IMR-90 (cell line): ENCODE measurements at places on chromosomes 3 and 15. TPM values are rescaled to one million over a fixed set of nuclear protein-coding genes. Genes with fewer than 3 reads are reported as not detected.

FGD5 gene
- not detected in 2 replicates for total RNA-seq

GRCh38 chr3:71129611-71130431, 453.7 kb downstream of the FOXP1 start:
- peak; percentile 60 for DNase-seq

DNA sequence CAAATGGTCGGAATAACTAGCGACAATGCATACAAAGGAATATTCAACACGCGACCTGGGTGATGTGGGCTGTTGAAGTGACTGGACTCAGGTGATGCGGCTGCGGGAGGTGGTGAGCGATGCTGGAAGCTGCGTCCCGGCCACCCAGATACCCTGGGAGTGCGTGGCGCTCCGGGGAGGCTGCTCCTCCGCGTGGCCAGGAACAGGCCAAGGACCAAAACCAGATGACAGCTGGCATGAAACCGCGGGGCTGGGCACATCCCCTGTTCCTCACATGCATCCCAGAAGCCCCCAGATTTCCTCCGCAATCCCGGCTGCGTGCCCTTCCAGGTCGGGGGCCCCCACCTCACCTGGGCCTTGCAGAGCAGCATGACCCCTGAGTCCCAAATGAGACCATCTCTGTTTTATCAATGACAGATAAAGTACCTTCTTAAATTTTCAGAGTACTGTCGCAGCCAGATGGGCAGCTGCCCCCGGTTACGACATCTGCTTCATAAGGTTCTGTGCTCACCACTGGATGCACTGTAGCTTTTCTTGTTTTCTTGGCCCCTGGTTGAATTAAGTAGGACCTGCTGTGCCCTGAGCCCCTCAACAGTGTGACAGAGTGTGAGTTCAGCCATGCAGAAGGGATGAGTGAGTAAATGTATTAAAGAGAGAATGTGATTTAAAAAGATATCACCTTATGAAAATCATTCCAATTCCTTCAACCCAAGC, 278.2 kb downstream of the GABRG3 start:
- no peak for DNase-seq

DNA sequence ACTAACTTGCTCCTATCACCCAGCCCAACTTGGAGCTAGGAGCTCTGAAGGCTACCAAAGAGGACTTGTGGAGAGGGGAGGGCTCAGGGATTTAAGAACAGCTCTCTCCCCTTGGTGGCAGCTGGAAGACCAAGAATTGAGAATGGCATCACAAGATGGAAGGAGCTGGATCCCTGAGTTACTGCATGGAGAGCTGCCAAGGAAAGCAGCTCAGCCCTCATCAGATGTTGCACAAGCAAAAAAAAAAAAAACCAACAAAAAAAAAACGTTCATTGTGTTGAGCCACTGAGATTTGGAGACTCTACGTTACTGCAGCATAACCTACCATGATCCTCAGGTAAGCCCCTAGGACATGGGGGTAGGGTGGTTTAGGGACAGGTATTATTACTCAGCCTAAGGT, 41.0 kb downstream of the ITGB5 start:
- DNase-seq = peak; percentile 78

DNA sequence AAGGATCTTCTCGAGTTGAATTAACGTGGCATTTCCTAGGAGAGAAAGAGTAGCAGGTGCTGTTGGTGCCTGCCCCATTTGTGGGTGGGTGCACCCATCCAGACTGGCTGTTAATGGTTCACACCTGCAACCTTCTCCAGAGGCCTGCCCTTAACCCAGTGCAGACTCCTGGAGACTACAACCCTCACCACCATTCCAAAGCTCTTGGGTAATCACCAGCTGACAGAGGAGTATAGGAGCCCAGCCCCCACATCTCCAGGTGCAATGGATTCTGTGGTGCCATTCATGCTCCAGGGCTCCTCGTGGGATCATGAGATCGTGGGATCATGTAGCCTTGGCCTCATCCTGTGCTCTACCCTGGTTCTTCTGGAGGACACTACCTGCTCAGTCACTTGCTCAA, 60.2 kb downstream of the SEMA5B start:
- DNase-seq = no peak

GRCh38 chr15:81275711-81276392, 48.1 kb downstream of the STARD5 start:
- peak; percentile 17 for DNase-seq

- DNase-seq = peak; percentile 97
Observed at GRCh38 chr3:11603628-11604027, 40.1 kb downstream of the VGLL4 start.

GRCh38 chr3:187447737-187448136, 79.6 kb downstream of the RTP4 start:
- DNase-seq = no peak

GRCh38 chr3:88732186-88732585, 375.2 kb upstream of the EPHA3 start:
- no peak for DNase-seq

RTP3 gene
- total RNA-seq = 0.18 TPM in 1 of 2 replicates, not detected in the other

DNA sequence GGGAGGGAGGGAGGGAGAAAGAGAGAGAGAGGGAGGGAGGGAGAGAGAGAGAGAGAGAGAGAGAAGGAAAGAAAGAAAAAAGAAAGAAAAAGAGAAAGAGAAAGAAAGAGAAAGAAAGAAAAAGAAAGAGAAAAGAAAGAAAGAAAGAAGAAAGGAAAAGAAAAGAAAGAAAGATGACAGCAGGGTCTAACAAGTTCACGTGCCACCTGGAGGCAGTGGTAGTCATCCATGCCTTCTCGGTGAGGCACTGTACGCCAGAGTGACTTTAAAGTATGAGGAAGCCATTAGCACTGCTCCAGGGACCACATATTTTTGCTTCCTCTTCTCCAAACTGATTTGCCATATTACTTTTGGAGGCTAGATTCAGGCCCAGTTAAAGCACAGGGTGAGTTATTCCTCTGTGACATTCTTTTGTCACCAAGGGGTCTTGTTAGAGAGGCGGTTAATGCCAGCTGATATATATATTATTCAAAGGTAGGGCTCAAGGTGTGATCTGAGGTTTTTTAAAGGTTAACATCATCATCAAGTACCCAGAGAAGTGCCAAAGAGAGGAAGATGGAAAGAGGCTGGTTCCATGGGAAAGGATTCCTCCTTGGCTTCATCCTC, at the start of gene HTR3D:
HTR3D (plus strand) TSS at position 556 of the 606 bp plus-strand sequence; CDS start at position 556, 0 bp downstream.
- no peak for DNase-seq

- DNase-seq = peak; percentile 79
Observed at GRCh38 chr3:177781686-177782161, 584.4 kb upstream of the TBL1XR1 start.

DISP2 gene
- under 0.01 and 0.36 TPM in 2 replicates for total RNA-seq

XCR1 gene
- not detected in 2 replicates for total RNA-seq

GRCh38 chr15:90442423-90442822, 54.4 kb downstream of the IQGAP1 start:
- DNase-seq = no peak

LRRC15 gene
- 2.5 and 3.3 TPM in 2 replicates for total RNA-seq

GRCh38 chr3:193190146-193190786, 50.8 kb upstream of the PLAAT1 start:
- no peak for DNase-seq

DNA sequence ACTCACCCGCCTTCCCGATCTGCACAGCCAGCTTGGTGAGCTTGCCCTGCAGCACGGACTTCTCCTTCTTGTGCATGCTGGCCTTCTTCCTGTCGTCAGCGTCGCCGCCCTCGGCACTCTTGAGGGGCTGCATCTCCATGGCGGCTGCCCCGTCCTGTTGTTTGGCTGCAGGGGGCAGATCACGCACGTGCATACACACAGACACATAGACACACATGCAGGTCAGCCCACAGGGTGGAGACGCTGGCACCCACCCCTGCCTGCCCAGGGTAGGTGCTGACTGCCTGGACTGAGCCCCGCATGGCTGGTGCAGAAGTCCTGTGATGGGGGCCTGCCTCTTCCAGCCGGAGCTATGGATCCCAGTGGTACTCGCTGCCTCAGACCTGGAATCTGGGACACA, 57.3 kb upstream of the SEC13 start:
- no peak for DNase-seq

GRCh38 chr3:99505200-99505599, 133.2 kb upstream of the COL8A1 start:
- DNase-seq = no peak

A4GNT gene
- total RNA-seq = not detected in 2 replicates

GRCh38 chr3:114496874-114497273, 203.0 kb downstream of the TIGIT start:
- peak; percentile 37 for DNase-seq

ABI3BP gene
- 3.0 and 4.2 TPM in 2 replicates for total RNA-seq

GRCh38 chr3:72496051-72496670, 352.1 kb downstream of the SHQ1 start:
- no peak for DNase-seq

- peak; percentile 14 for DNase-seq
Observed at GRCh38 chr15:67458331-67459029, 62.5 kb upstream of the C15orf61 start.

DNA sequence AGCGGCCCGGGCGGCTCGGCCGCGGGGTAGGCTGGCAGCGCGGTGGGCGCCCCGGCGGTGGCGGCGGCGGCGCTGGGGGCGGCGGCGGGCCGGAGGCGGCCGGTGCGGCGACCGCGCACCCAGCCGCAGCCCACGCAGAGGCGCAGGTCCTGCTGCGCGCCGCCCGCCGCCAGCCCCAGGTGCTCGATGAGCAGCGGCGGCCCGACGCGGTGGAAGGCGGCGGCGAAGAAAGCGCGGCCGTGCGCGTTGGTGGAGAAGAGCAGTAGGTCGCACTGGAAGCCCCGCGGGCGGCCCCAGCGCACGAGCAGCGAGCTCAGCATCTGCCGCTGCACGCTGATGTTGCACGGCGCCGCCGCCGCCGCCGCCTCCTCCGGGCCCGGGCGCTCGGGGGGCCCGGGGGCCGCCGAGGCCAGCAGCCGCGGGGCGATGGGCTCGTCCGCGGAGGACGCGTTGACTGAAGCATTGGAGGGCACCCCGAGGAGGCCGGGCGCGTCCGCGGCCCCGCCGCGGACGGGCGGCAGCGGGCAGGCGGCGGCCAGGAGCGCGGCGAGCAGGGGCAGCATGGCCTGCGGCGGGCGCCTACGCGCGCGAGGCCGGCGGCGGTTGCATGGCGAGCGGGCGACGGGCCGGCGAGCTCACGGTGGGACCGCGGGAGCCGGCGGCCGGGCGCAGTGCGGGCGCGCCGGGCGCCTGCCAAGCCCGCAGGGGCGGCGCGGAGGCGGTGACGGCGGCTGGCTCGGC, 452 bp downstream of the TMEM158 start:
- no peak for DNase-seq

TRNT1 gene
- 11.8 and 25.0 TPM in 2 replicates for total RNA-seq

- DNase-seq = peak; percentile 11
Observed at GRCh38 chr3:150495149-150495548, 51.1 kb downstream of the SERP1 start.

TMOD3 gene
- 22.0 and 51.1 TPM in 2 replicates for total RNA-seq

DNA sequence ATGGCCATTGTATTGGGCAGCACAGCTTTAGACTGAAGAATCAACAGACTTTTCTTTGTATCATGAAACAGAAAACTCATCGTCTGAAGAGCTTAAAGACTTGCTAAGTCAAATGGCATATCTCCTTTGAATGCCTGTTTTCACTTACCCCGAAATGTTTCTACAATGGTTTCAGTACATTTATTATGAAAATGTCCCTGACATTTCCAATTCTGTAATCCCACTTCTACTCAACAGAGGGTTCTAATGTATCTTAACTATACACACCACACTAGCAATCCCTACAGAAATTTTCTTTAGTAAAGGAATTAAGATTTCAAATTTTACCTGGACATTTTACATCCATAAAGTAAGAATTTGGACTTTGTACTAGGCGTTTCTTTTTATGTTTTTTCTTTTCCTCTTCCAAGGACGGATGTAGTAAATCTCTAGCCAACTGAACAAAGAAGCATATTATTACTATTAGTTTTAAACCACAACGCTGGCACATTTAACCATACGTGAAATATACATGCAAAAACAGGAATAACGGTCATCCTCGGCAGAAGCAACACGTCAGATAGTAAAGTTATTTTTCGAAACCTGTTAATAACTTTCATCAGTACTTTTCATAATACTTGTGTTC, 1.1 kb downstream of the RPS27L start:
- no peak for DNase-seq

TF gene
- total RNA-seq = not detected in 2 replicates

UCN2 gene
- 0.54 and 0.56 TPM in 2 replicates for total RNA-seq

CLDN16 gene
- under 0.01 TPM in 2 replicates for total RNA-seq

ST8SIA2 gene
- not detected in 2 replicates for total RNA-seq

- no peak for DNase-seq
Observed at GRCh38 chr3:157087373-157087772, 72.6 kb downstream of the CCNL1 start.

DNA sequence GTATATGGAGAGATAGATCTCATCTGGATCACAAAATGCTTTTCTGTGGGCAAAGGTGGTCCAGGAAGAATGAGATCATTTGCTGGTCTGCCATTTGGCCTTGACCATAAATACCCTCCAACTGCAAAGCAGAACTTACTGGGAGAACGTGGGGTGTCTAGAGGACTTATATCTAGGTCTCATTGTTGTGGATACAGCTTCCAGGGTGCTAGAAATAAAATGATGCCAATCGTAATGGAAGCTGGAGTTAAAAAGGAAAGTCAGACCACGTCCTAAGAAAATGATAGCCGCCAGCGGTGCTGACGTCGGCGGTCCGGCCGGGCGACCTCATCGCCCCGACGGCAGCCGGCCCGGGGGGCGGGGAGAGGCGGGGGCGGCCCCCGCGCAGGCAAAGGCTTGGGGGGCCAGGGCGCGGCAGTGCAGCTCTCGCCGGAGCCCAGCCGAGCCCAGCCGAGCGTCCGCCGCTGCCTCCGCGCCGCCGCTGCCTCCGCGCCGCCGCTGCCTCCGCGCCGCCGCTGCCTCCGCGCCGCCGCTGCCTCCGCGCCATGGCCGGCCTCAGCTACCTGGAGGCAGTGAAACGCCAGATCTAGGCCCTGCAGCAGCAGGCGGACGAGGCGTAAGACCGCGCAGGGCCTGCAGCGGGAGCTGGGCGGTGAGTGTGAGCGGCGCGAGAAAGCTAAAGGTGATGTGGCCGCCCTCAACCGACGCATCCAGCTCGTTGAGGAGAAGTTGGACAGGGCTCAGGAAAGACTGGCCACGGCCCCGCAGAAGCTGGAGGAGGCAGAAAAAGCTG, 89.5 kb downstream of the EOMES start:
- DNase-seq = peak; percentile 55

DNA sequence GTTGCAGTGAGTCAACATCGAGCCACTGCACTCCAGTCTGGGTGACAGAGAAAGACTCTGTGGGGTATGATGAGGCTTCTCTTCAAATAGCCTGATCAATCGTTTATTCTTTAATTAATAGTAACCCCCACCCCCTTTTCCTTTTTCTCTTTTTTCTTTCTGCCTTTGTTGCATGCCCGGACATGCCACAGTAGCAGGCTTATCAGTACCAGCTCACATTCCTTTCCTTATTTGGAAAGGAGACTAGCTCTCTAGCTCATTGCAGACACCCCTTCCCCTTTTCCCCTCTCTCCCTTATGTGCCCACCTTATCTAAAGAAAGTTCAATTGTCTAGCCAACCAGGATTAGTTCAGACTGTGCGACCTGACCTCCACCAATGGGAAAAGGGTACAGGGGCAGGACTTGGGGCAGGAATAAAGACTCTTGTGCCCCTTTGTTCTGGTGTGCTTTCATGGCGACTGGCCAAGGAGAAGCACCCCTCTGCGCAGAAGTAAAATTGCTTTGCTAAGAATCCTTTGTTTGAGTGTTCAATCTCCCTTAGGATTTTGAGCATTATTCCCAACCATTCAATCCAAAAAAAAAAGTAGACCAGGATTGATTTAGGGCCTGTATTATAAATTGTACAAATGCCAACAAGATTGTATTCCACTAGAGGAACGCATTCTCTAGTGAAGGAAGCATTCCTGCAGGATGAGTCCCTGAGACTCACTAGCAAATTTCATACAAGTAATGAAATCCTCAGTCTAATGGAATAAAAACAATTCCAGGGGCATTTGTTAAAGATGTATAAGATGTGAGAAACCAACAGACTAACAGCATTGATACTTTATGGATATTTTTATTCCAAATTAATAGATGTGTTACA, 95.8 kb upstream of the SNRPN start:
- DNase-seq = peak; percentile 78

- peak; percentile 28 for DNase-seq
Observed at GRCh38 chr15:63110428-63111026, 11.1 kb upstream of the LACTB start.
